GM23248 (cell line): ENCODE measurements at places on chromosomes 1 and 21.
A peak's percentile ranks its signal among the peaks of the same experiment; 100 is the strongest.

DNA sequence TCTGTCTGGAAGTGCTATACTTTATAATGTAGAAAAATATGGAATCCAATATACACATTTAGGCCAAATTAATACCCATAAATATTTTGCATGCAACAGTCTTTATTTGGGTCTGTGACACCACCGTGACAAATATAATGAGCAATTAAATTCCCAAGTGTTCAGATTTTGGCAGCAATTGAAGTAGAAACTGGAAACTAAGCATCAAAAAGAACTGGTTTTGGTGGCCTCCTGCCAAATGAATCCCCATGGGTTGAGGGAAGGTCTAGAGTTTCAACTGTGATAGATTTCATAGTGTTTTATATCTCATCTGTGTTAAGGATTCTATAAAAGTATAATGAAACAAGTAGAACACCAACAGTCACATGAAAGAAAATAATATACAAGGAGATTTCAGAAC lies 88.4 kb downstream of the DPYD start:
- DNase-seq = no peak

DNA sequence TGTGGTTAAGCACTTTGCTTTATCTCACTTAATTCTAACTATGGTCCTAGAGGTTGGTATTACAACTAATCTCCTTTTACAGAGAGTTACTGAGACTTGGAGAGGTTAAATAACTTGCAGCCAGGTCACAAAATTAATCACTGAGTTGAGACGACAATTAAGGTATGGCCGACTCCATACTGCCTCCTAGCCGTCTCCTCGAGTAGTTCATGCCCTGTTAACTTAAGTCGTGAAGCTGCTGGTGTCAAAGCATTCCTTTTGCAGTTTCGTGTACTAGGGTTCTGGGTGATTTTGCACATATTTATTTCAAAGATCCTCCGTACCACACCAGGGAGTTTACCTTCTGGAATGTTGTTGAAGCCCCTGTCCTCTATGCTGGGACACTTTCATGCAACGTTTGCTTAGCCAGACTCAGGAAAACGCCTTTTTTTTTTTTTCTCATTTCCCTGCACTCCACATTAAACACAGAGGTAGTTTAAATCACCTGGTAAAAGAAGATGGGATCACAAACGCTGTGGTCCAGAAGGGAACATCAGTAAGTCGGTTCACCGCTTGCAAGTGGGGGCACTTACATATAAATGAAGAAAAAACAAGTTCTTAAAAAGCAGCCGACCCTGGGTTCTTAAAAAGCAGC lies 570 bp upstream of the NEK7 start:
- DNase-seq = peak; percentile 86

DNA sequence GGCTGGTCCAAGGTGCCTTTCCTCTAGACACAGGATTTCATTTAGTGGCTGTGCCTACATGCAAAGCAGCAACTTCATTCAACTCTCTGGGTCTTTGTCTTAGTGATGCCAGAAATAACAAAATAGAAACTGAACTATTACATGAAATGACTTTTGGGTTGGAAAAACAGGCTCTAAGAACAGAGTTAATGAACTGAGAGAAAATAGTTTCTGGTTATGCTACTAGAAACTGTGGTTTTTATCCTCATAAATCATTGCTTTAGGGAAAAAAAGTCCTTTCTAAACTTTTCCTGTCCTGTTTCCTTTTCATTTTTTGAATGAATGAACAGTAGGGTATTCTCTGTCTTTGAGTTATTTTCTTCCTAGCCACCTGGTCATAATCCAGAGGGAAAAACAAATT lies 424.0 kb downstream of the KIF26B start:
- DNase-seq = no peak

- no peak for DNase-seq
Measured at GRCh38 chr1:32742199-32742947, 39.8 kb upstream of the SYNC start.

- no peak for DNase-seq
Measured at GRCh38 chr1:1117469-1117831, 1.6 kb upstream of the C1orf159 start.

GRCh38 chr1:36831186-36831810 lies 203.0 kb downstream of the GRIK3 start:
- no peak for DNase-seq

- DNase-seq = no peak
Measured at GRCh38 chr1:228096416-228097332, 6.5 kb downstream of the C1orf35 start.

DNA sequence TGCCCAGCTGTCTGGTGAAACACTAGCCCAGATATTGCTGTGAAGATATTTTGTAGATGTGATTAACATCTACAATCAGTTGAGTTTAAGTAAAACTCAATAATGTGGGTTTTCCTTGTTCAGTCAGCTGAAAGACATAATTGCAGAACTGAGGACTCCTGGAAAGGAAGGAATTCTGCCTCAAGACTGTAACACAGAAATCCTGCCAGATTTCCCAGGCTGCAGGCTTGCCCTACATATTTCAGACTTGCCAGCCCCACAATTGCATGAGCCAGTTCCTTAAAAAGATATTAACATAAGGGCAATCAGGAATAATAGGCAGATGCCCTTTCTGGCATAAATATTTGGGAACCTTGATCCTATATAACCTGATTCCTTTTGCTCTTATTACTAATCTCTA lies 14.2 kb upstream of the NIBAN1 start:
- no peak for DNase-seq

- DNase-seq = peak; percentile 35
Measured at GRCh38 chr21:40120940-40121575, 253.8 kb downstream of the PCP4 start.

DNA sequence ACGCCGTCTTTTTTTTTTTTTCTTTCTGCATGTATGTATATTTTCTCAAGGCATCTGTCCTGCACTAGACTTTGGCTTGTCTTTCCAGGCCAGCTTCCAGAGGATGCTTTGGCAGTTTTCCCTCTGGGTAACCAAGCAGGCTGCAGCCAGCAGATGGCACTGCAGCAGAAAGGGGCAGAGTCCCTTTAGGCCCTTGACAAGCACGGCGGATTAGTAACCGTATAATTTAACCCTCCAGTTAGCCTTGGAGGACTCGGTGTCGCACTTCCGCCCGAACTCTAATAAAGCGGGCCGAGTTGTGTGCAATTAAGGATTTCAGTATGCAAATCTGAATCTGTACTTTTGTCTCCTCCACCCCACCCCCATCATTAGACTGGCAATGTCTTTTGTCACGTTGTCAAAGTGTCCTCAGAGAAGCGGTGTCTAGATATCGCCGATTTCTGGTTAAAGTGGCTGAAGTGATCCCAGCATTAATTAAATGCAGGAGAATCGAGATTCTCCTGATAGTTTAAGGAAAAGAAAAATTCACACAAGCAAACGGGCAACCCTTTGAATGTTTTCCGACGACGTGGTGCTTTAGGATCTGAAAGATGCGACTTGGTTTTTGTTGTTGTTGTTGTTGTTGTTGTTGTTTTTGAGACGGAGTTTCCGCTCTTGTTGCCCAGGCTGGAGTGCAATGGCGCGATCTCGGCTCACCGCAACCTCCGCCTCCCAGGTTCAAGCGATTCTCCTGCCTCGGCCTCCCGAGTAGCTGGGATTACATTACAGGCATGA lies 1.1 kb upstream of the TMEM167B start:
- DNase-seq = peak; percentile 86

- no peak for DNase-seq
Measured at GRCh38 chr21:42161401-42161955, 57.5 kb upstream of the ABCG1 start.

- peak; percentile 46 for DNase-seq
Measured at GRCh38 chr1:39671793-39672550, at the start of gene NT5C1A. Gene NT5C1A (minus strand): TSS chr1:39672107. CDS start chr1:39672038, 69 bp downstream.

DNA sequence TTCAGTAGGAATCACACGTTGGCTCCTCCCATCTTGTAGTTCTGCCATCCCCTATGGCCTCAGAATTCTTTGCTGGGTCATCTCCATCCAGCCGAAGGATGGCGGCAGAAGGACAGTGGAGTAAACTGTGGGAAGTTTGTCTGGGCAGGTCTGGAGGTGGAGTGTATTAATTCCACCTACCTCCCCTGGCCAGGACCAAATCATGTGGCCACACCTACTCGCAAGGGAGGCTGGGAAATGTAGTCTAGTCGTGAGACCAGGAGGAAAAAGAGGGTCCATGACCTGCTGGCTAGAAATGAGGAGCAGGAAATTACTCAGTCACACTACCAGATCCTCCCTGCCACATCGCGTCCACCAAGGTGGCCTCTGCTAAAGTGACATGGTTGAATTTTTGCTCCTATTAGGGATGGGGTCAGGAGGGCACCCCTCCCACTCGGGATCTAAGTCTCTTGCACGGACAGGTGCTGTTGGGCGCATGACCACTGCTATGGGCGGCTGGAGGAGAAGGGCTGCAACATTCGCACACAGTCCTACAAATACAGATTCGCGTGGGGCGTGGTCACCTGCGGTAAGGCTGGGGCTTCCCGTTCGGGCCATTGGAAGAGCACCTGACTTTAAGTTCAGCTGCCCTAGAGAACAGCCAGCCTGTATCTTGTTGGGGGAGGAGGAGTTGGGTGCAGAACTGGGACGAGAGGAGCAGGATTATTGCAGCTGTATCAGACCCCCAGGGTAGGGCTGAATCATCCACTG lies 19.5 kb downstream of the PLA2G5 start:
- no peak for DNase-seq

GRCh38 chr1:108106775-108107174 lies 93.4 kb downstream of the SLC25A24 start:
- DNase-seq = no peak

DNA sequence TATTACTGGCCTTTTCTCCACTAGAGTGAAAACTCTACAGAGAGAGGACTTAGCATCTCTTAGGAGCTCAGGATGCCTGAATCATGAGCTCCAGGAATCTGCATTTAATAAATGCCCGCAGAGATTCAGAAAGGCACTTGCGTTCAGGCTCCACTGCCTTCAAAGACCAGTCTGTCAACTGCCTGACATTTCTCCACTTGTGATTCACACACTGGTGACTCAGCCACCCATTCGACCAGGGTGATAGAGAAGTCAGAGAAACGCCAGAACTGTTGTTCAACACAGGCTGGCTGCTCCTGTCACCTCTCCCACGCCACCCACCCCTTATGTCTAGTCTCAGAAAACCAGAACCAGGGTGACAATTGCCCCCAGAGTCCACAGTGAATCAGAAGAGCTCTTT lies 26.9 kb upstream of the LBR start:
- peak; percentile 92 for DNase-seq

DNA sequence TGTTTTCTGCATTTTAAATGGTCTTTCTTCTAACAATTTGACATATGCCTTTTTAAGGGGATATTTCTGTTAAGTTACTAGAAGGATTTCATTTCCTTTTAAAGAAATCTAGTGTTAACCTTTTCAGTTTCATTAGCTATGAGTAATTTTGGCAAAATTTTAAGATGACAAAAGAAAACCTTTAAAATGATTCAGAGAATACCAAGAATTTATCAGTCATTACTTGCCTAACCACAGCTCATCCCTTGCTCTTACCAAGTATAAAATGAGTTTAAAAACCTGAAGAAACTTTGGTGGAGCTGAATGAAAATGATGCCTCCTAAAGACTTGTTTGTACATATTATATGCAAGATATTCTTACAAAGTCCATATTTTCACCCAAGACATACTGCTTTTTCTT lies 101.7 kb downstream of the NEK7 start:
- peak; percentile 91 for DNase-seq

GRCh38 chr1:107110326-107110725 lies 30.5 kb upstream of the NTNG1 start:
- DNase-seq = peak; percentile 62

- no peak for DNase-seq
Measured at GRCh38 chr1:171198081-171198480, 13.0 kb downstream of the FMO2 start.

DNA sequence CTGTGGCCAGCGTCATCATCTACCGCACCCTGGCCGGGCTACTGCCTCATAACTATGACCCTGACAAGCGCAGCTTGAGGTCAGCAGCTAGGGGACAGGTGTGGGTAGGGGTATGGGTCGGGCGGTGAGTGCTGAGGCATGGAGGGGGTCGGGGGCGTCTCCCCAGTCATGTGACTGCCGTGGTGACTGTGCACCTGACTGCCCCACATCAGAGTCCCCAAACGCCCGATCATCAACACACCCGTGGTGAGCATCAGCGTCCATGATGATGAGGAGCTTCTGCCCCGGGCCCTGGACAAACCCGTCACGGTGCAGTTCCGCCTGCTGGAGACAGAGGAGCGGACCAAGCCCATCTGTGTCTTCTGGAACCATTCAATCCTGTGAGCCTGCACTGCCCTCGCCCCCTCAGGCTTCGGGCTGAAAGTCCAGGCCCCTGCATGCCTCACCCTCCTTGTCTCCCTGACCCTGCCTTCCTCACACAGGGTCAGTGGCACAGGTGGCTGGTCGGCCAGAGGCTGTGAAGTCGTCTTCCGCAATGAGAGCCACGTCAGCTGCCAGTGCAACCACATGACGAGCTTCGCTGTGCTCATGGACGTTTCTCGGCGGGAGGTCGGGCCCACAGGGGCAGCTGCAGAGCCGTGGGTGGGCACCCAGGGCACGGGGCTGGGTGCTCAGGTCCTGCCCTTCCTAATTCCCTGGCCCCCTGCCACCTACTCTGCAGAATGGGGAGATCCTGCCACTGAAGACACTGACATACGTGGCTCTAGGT lies 13.5 kb downstream of the PSRC1 start:
- no peak for DNase-seq

DNA sequence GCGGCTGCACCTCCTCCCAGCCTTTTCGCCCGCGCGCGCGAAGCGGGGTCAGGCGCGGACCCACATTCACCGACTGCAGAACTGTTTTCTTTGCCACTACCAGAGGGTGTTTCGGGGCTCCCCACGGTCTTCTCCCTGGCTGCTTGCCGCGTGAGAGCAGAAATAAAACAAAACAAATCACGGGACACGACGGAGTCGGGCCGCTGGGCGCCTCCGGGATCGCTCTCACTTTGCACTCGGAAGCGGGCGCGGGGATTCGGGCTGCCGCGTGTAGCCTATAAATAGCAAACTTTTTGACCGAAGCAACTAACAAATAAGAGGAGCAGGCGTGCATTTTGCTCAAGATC lies 412.3 kb upstream of the ESRRG start:
- peak; percentile 14 for DNase-seq

GRCh38 chr1:150234566-150235293 lies 1.2 kb downstream of the ANP32E start:
- DNase-seq = peak; percentile 90

- DNase-seq = no peak
Measured at GRCh38 chr1:186829686-186830587, 1.2 kb downstream of the PLA2G4A start.

DNA sequence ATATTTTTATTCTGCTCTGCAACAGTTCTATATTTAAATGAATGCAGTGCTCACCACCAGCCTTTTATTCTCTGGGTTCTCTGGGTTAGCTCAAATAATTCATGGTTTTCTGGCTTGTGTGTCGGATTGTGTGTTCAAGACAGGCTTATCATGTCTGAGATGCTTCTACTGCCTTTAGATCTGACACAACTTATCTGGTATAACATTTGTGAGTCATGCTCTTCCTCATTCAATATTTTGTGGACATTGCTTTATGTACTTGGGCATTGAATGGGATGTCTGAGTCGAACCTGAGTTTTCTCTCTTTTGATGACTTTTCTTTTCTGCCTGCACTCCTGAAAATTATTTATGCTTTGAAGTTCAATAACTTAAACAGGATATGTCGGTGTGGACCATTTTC lies 17.6 kb upstream of the PKP1 start:
- peak; percentile 49 for DNase-seq
